ENCODE measurements at places on chromosomes 16 and 17.

GRCh38 chr16:69190598-69190997 is 3.6 kb downstream of the SNTB2 start:
- no peak for DNase-seq

- no peak for DNase-seq
These were observed 25.3 kb upstream of the ZNF469 start for GRCh38 chr16:88357317-88358022.

DNA sequence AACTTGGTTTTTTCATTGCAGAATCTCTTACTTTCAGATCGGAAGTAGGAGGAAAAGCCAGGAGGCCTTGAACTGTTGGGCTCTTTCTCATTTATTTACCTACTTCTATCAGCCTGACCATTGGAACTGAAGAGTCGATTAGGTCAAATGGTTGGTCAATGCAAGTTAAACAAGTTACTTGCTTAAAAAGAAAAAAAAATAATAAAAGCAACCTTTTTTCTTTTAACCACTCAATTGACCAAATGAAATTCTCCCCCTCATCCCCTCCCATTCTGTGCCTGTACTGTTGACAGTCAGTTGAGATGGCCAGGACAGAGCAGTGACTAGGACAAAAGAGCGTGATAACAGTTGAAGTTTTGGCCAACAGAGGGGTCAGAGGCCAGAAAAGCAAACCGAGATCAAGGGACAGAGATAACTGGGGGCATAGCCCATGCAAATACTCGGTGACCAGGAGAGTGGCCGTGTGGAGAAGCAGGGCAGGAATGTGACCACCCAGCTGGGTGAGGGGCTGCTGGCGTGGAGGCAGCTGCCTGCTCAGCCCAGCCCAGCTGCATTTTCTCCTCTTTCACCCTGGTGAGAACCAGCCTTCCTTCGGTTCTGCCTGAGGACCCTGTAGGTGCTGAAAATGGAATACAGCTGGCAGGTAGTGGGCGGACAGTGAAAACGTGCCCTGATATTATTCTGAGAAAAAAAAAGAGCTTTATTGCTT is 72.2 kb downstream of the HS3ST3B1 start:
- no peak for DNase-seq

- DNase-seq, result peak; percentile 35
These were observed 123.8 kb downstream of the SMG6 start for GRCh38 chr17:2179615-2180295.

DNA sequence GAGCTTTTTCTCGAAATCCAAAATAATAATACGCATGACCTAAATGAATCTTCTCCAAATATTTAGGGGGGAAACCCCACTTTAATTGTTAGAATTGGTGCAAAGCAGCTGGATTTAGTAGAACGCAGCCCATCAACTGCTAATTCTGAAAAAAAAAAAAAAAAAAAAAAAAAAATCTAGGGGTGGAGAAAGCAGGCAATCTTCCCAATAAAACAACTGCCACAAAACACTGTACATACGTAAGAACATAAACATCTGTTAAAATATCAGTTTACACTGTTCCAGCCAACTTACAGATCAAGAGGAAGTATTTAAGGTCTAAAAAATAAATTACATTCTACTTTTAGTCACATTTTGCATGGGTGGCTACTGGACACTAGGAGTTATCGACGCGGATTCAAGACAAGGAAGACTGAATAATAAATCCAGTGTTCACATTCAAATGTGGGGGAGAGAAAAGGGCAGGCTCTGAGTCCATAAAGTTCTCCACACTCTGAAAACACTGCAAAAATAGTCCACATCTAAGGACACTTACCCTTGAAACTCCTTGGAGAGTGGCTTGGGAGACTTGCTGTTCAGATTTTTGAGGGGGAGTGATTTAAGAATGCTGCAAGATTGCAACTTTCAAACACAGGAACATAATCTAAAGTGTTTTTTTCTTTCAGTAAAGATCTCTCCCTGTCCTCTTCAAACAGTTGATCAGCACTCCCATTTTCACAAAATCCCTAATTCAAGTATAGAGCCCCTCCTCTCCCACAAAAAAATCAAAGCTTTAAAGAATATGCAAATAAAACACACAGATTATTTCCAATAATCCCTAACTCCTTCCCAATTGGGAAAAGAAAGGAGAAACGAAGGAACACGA is 1.3 kb downstream of the APPBP2 start:
- no peak for DNase-seq

- no peak for DNase-seq
These were observed 1.6 kb downstream of the SEZ6 start for GRCh38 chr17:29004081-29004692.

- DNase-seq, result no peak
These were observed 655 bp downstream of the HIRIP3 start for GRCh38 chr16:29994600-29995323.

- DNase-seq, result no peak
These were observed 6.6 kb downstream of the ENDOV start for GRCh38 chr17:80421381-80422090.

- no peak for DNase-seq
These were observed 6.7 kb downstream of the PLA2G15 start for GRCh38 chr16:68251832-68252231.

GRCh38 chr17:68576811-68577496 is 24.2 kb downstream of the FAM20A start:
- DNase-seq, result no peak

- DNase-seq, result no peak
These were observed 22.3 kb downstream of the ARHGAP27 start for GRCh38 chr17:45410144-45411091.

DNA sequence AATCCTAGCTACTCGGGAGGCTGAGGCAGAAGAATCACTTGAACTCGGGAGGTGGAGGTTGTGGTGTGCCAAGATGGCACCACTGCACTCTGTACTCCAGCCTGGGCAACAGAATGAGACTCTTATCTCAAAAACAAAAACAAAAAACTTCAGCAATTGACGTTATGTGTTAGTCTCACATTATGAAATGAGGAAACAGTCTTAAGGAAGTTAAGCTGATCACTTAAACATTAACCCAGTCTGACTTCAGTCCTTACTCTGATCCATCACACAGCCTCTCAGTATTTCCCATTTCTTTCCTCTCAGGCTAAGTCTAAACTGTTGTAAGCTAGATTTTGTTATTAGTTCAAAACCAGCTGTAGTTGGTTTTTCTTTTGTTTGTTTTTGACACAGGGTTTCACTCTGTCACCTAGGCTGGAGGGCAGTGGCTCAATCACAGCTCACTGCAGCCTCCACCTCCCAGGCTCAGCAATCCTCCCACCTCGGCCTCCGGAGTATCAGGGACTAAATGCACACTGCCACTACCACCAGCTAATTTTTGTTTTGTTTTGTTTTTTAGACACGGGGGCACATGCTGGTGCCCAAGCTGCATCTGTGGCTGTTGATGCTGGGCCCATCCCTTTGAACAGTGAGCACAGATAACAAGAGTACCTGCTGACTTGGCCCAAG is 6.3 kb downstream of the JPT1 start:
- no peak for DNase-seq

DNA sequence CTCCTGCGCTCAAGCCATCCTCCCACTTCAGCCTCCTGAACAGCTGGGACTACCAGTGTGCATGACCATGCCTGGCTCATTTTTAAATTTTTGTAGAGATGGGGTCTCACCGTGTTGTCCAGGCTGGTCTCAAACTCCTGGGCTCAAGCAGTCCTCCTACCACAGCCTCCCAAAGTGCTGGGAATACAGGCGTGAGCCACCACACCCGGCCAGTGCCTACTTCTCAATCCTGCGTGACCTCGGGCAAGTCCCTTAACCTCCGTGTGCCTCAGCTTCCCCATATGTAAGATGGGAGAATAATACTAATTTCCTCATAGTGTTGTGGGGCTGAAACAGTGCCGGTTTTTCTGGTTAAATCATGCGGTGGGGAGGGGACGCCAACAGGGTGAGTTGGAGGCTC is 143.5 kb upstream of the CIBAR2 start:
- DNase-seq, result no peak

- DNase-seq, result no peak
These were observed 24.5 kb upstream of the DUSP14 start for GRCh38 chr17:37465069-37465616.

- no peak for DNase-seq
These were observed 3.9 kb upstream of the SGCA start for GRCh38 chr17:50161911-50162288.

DNA sequence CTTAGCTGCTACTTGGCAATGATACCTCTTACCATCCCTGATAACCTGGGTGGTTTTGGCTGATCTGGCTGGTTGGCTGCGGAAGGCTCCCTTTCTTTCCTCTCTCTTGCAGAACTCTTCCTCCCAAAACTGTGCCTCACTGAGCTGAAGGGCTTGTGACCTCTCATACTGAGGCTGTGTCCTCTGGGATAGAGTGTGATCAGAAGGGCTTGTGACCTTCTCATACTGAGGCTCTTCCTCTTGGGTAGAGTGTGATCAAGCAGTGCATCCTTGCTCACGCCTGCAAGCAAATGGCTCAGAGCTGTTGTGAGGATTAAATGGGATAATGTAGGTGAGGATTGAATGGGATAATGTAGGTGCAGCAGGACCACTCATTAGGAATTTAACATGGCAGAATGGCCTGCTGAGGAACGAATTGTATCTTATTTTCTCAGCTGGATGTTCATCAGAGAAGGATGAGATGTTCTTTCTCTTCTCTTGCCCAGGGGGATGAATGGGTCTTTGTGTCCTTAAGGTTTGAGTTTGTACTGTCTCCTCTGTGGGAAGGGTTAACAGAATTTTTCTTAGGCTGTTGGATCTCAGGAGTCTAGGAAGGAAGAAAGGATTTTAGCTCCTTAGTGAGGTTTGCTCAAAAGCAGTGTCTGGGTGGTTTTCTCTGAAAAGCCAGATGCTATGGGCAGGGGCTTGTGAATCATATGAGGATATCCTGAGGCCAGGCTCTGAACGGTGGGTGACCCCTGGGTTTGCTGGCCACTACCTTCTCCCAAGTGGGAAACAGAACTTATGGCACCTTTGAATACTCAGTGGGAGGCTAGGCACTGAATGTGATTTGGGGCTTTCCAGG is 130.0 kb upstream of the HS3ST2 start:
- no peak for DNase-seq

DNA sequence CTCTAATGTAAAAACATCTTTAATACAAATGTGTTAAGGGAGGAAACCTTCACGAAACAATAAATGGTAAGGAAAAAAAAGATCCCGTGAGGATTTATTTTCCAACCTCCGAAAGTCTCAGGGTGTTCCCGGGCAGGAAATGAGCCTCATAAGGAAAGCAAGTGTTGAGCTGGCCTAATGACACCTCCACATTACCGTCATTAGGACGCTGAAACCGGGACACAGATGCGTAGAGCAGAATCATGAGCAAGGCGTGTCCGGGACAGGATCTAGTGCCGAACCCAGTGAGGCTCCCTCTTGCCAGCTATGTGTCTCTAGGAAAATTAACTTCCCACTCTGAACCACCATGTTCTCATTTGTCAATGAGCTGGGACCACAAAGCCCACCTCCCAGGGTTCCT is 22.7 kb upstream of the CYTH1 start:
- DNase-seq, result no peak

DNA sequence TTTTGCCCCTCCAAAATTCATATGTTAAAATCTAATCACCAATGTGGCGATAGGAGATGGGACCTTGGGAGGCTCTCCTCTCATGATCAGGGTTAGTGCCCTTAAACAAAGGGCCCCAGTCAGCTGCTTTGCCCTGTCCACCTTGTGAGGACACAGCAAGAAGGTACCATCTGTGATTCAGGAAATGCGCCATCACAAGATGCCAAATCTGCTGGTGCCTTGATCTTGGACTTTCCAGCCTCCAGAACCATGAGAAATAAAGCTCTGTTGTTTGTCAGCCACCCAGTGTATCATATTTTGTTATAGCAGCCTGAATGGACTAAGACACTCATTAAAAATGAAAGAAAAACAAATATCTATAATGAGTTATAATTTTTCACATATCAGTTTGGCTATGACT is 63.0 kb upstream of the NKD1 start:
- DNase-seq, result no peak

DNA sequence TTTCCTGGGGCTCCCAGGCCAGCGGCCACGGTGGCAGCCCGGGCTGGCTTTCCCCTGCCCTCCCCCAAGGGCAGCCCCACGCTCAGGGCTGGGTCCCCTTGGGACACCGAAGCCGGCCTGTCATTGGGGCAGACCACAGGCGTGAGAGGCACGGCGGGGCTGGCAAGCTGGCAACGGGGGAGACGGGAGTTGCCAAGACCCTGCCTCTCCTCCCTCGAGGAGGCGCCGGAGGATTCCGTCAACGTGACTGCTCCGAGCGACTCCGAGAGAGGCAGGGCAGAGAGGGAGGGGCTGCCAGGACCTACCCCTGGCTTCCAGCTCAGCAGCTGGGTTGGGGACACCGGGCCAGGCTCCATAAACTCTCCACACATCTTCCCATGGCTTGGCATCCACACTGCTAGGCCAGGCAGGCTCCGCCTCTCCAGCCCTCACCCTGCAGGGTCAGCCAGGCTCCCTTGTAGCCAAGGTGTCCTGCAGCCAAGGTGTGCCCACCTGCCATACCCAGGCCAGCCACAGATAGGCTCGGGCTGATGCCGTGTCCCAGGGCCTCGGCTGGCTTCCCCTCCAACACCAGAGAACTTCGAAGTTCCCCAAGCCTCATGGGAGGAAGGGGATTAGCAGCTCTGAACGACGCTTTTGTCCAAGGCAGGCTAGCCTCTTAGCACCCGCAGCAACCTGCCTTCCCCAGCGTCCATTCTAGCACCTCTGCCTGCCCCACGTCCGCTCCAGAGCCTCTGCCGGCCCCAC is 25.5 kb downstream of the TIMM22 start:
- no peak for DNase-seq

- DNase-seq, result no peak
These were observed 44.8 kb downstream of the GLG1 start for GRCh38 chr16:74562117-74562516.

DNA sequence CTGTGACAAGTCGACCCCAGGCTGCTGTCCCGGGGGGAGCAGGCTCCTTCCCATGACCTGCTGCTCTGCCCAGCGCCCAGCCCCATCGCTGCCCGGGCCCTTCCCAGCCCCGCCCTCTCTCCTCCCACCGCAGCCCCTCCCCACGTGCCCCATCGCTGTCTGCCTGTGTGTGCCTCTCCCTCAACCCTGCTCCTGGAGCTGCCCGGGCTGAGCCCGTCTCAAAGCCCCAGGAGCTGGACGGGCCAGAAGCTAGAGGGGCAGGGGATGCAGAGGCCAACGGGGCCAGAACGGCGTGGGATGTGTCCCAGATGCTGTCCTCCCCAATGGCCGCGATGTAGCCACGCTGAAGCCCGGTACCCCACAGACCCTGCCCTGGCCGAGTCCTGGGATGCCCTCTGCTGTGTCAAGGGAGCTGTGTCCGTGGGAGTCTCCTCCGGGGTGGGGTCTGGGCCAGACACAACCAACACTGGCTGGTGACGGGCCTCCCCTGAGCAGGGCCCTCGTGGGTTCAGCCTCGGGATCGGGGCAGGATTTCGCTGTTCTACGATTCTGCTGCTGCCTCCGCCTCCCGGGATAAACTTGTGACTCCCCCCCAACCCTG is 118.2 kb upstream of the ZNF750 start:
- no peak for DNase-seq

GRCh38 chr17:74431568-74432423 is at the start of gene GPRC5C:
Gene GPRC5C, plus strand, starts transcription at chr17:74432088. Its CDS starts 7,689 bp downstream, at chr17:74439777.
- DNase-seq, result peak; percentile 43

Data from nucleus accumbens (tissue), 56 donors.